ENCODE measurements at places on chromosomes 7 and 10.
A peak's percentile ranks its signal among the peaks of the same experiment; 100 is the strongest.

- peak; percentile 2 for DNase-seq
Measured at GRCh38 chr7:53111031-53111430, 75.6 kb downstream of the POM121L12 start.

DNA sequence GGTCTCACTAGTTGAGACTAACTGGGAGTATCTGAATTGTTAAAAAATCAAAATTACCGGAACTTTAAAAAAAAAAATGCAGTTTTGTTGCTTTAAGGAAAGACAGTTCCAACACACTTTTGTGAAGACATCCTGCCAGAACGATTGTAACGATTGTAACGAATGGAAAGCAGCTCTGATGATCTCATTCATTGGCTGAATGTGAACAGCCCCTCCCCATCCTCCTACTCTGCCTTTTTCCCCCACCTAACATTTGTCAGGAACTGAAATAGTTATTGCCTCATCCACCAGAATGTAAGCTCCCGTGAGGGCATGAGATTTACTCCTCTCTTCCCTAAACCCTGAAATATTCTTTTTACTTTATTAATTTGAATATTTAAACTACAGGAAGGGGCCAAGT lies 23.1 kb upstream of the ZC3HAV1L start:
- peak; percentile 76 for DNase-seq

DNA sequence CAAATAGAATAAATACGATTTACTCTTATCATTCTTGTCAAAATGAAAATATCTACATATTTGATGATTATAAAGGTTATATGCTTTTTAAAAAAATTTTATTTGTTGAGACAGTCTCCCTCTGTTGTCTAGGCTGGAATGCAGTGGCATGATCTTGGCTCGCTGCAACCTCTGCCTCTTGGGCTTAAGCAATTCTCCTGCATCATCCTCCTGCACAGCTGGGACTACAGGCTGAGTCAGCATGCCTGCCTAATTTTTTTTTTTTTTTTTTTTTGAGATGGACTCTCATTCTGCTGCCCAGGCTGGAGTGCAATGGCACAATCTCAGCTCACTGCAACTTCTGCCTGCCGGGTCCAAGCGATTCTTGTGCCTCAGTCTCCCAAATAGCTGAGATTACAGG lies 48.9 kb downstream of the PUS7 start:
- DNase-seq: peak; percentile 93

GRCh38 chr7:92964141-92964540 lies 127.8 kb upstream of the CDK6 start:
- DNase-seq: no peak

- DNase-seq: no peak
Measured at GRCh38 chr10:43224321-43224720, 42.5 kb downstream of the RASGEF1A start.

GRCh38 chr7:34162027-34162565 lies 256.8 kb downstream of the BMPER start:
- no peak for DNase-seq

- DNase-seq: no peak
Measured at GRCh38 chr10:78166261-78166660, 132.6 kb downstream of the RPS24 start.

DNA sequence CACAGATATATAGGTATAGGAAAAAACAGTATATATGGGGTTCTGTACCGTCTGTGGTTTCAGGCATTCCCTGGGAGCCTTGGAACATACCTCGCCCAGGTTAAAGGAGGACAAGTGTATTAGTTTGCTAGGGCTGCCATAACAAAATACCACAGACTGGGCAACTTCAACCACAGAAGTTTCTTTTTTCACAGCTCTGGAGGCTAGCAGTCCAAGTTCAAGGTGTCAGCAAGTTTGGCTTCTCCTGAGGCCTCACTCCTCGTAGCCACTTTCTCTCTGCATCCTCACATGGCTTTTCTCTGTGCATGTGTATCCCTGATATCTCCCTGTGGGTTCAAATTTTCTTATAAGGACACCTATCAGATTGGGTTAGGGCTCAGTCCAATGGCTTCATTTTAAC lies 189.1 kb downstream of the DNAH11 start:
- no peak for DNase-seq

DNA sequence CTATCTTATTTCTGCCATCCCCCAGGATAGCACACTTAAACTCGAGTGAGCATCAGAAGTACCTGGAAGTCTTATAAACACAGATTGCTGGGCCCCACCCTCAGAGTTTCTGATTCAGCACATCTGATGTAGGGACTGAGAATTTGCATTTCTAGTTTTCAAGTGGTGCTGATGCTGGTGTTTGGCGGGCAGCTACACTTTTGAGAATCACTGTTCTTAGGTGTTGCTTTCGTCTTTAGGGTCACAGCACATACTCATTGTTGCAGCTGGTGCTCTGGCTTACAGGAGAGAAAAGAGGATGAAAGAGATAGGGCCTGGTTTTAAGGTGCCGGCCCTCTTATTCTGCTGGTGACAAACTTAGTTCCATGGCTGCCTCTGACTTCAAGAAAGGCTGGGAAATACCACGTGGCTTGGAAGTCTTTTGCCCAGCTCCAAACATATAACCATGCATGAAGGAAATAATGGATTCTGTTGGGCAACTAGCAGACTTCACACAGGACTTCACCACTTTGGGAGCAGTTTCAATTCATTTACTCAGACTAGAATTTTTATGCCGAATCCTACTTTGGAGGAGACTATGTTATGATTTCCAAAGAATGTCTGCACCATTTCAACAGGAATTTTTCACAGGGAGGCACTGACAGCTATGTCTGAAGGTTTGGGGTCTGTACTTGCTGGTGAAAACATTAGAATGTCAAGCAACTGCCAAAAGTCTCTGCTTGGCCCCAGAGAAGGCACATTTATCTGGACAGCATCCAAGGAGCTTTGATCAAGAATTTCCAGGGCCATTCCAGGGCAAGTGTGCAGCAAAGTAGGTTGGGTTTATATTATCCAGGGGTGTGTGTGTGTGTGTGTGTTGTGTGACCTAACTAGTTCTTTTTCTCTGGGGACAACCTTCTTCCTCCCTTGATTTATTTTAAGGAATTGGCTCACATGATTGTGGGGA lies 6.9 kb upstream of the MINDY4 start:
- DNase-seq: peak; percentile 99

- DNase-seq: no peak
Measured at GRCh38 chr10:103599211-103599610, 105.7 kb downstream of the NEURL1 start.

- no peak for DNase-seq
Measured at GRCh38 chr7:157548691-157549303, 212.0 kb downstream of the DNAJB6 start.

- DNase-seq: no peak
Measured at GRCh38 chr7:97088364-97088763, 29.1 kb upstream of the SDHAF3 start.
